Stimulated activated CD4-positive, alpha-beta T cell treated with anti-CD3 and anti-CD28 coated beads, Interleukin-1b, Interleukin-23, amount 100 ng/mL, for 1 hour (primary cell): ENCODE measurements at places on chromosomes 5 and 9.

DNA sequence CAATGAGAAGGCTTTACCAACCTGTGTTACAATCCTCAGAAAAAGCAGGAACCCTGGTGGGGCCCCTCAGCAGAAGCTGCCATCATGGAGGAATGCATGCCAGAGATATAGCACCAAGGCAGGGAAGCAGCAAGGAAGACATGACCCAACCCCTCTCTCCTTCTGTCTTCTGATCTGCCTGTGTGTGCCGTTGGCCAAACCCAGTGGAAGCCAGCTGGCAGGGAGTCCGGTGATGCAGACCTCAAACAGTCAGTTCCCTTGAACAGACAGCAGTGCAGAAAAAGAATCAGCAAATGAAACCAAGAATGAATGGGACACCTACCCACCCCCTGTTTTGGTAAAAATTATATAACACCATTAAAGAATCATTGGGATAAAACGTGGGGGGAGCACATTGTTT, 234.2 kb downstream of the ZNF608 start:
- DNase-seq, result no peak

DNA sequence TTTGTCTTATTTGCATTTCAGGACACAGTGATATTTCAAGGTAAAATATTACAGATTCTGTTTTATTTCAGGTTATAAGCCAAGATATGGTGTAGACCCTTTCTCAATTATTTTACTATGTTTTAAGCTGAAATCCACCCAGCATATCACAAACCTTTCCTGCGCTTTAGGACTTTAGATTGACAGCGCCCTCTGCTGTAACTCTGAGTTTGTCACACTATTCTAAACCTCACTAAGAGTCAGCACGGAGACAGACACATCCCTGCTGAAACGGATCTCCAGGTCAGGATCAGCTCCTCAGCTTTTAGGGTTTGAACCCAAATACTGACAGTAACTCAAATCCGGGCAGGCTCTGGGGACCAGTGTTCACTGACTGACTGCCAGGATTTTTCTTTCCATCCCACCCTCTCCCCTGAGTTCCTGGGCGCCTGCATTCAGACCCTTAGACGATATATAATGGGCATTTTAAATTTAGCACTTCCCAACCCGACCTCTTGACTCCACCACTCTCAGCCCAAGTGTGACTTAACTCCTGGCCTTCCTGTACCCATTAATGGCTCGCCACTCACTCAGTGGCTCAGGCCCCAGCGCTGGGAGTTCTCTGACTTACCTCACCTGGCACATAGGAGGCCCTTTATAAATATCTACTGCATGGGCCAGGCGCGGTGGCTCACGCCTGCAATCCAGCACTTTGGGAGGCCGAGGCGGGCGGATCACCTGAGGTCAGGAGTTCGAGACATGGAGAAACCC, 33.5 kb downstream of the TLX3 start:
- no peak for DNase-seq

- peak; percentile 2 for DNase-seq
Observed at GRCh38 chr9:4596165-4596922, 65.8 kb upstream of the PLPP6 start.

DNA sequence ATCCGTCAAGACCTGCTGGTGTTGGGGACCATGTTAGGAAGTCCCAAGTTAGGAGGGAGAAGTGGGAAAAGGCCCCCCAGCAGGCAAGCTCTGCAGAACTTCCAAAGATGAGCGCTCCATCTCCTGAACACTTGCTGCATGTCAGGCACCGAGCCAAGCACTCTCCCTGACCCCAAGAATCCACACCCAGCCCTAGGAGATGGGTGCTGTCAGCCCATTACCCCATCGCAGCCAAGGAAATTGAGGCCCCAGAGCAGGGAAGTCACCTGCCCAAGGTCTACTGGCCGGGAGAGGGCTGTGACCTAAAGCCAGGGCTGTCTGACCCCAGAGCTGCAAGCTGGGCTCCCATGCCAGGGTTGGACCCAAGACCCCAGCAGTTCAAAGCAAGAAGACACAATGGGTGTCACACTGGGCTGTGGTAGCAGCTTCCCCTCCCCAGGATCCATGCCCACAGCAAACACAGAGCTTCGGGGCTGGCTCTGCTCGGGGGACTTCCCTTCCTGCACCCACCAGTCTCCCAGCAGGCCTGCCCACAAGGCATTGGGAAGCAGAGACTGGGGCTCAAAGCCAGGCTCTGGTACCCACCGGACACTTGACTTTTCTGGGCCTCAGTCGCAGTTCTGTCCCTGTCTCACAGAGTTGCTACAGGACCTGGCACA, 13.5 kb downstream of the EEIG1 start:
- no peak for DNase-seq
